ENCODE measurements at places on chromosomes 3 and 15. TPM values are rescaled to one million over a fixed set of nuclear protein-coding genes. Genes with fewer than 3 reads are reported as not detected.

- DNase-seq: no peak
These were observed 12.4 kb downstream of the SNX33 start for GRCh38 chr15:75659928-75660645.

DNA sequence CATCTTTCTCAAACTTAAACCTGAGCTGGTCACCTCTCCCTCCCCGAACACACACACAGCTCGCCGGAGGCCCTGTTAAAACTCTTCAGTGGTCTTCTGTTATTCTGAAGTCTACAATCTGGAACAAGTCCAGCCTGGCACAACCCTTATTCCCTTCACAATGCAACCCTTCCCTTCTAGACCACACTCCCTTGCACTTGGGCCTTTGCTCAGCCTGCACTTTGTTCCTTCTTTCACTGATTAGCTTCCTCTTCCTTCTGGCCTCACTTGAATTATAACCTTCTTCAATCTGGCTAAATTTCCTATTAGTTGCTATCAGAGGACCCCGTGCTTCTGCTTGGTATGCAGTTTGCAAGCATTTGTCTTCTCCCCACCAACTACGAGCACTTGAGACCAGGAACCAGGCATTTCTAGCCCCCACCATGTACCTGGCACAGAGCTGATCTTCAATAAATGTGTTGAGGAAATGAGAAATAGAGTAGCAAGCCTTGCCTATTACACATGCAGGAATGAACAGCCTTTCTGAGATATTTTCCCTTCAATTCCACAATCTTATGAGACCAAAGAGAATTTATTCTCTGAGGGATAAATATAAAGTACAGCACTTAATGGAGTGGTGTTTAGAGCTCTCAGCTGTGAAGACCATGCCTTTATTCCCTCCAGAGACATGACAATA lies 663.1 kb upstream of the ADAMTS9 start:
- no peak for DNase-seq

DNA sequence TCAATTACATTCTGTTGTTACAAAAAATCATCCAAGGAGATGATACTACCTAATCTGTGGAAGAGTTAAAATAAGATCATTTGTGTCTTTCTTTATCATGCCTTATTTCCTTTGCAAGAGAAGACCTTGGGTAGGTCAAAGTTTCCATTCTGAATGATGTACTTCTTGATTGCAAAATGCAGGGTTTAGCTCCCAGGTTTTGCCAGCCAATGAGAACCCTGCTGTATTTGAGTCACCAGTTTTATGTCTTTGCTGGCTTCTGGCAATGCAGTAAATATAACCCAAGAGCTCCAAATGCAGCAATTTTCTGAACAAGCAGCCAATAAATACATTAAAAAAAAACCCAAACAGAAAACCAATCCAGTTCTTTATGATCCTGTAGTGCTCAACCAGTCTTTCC lies 204.9 kb downstream of the CADPS start:
- DNase-seq: no peak

DNA sequence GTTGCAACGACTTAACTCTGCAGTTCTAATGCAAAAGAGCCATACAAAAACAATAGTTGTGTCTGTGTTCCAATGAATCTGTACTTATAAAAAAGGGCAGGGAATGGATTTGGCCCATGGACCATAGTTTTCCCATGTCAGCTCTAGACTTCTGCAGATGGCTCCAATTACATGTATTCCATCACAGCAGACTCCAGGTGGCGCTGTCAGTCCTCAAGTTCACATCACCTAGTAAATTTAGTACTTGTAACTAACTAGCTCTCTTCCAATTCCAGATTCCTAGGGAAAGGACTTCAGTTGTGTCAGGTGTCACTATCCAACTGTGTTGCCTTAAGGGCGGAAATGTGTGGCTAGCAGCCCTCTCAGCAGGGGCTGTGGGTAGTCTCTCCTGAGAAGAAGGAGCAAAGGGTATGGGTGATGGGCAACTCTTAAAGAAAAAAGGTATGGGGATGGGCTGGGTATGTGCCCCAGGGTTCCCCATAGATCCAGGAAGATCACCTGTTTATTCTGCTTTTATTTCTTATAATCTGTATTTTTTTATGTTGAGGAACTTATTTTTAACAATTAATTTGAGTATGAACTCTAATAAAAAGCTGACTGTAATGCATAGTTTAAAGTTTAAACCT lies 36.2 kb downstream of the BBS4 start:
- no peak for DNase-seq

DNA sequence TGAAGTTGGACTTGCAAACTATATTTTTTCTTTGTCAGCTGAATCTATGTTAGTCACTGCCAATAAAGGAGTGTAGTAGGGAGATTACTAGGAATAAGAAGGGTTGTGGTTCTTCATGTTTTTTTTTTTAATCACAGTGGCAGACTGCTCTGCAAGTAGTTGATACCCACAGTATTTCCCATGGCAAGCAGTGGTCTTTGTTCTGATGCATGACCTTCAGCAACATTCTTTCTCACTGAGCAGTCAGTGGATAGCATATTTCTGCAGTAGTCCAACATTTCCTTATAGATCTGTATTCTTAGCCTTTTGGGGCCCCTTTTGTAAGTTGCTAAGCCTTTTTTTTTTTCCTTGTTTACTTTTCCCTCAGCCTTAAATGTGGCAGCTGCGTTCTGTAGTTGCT lies 151.1 kb downstream of the DOCK3 start:
- no peak for DNase-seq

DNA sequence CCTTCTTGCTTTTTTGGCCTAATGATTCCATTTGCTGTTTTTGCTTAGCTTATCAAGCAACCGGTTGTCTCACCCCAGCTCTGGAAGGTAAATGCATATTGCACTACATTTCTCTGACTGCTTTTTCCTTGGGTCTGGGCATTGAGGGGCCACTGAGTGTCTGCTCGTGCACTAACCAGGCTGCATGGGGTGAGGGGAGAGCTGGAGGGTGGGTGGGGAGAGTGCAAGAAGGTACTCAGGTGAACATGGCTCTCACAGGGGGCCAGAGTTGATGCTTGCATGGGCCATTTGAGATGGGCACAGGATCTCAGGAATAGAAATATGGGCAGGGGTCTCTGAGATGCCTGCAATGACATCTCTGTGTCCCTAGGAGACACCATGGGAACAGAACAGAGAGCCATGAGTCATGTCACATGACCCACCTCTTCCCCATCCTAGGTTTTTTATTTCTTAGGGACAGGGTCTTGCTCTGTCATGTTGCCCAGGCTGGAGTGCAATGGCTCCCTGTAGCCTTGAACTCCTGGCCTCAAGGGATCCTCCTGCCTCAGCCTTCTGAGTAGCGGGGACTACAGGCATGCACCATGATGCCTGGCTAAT lies 6.2 kb downstream of the ALPK3 start:
- DNase-seq: no peak

DNA sequence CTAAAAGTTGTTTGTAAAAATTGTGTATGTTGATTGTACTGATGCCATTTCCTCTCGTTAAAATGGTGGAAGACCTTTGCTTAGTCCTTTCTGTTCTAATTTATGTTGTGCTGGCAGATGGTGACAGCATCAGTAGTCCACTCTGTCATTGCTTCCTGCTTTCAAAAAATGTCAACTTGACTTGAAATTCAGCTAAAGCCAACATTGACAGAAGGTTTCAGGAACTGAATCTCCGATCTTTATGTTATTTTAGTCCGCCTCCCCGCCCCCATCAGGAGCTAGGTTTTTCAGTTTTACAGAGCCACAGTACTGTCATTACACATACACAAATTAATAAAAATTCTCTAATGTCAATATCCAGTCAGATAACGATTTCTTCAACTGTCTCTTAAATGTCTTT lies 1.5 kb downstream of the CEP63 start:
- no peak for DNase-seq

- no peak for DNase-seq
These were observed 27.0 kb downstream of the SH3BP5 start for GRCh38 chr3:15305359-15305844.

DNA sequence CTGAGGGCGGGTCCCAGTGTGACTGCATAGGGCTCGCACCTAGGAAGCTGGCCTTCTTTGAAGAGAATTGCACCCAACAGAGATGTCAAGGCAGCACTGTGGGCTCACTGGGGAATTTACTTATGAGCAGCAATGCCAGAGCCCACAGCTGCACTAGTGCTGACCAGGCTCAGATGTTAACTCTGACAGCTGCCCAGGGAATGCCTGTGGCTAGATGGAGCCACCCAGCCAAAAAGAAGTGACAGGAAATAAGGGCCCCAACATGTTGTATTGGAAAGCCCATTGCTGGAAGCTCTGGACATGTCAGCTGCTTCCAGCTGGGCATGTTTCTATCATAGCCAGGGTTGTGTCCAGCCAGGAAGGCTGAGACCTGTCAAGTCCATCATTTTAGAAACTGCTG lies 90.9 kb upstream of the ZNF280D start:
- DNase-seq: no peak

GRCh38 chr15:29062179-29062591 lies 176.4 kb downstream of the APBA2 start:
- DNase-seq: no peak

- DNase-seq: no peak
These were observed 2.5 kb downstream of the KPNA1 start for GRCh38 chr3:122512284-122512683.

GRCh38 chr3:100546020-100546744 lies 53.8 kb downstream of the TMEM45A start:
- no peak for DNase-seq

LRRC34 gene
- total RNA-seq: not detected

MYO1E gene
- total RNA-seq: 211 TPM

GOLGA8A gene
- 23.2 TPM for total RNA-seq

FSTL1 gene
- total RNA-seq: 52.8 TPM

RARB gene
- 6.5 TPM for total RNA-seq

ALG1L2 gene
- total RNA-seq: not detected

P2RY12 gene
- not detected for total RNA-seq

ATP13A5 gene
- total RNA-seq: 4.4 TPM

ZNF385D gene
- 0.42 TPM for total RNA-seq

DUOX1 gene
- total RNA-seq: 162 TPM

TMCO5A gene
- total RNA-seq: not detected

Data from lower leg skin (tissue), 4 donors.